CD4-positive, alpha-beta T cell (primary cell): ENCODE measurements at places on chromosomes 1 and 21.

GRCh38 chr1:176691251-176692228 is 228.6 kb downstream of the PAPPA2 start:
- DNase-seq, result no peak

DNA sequence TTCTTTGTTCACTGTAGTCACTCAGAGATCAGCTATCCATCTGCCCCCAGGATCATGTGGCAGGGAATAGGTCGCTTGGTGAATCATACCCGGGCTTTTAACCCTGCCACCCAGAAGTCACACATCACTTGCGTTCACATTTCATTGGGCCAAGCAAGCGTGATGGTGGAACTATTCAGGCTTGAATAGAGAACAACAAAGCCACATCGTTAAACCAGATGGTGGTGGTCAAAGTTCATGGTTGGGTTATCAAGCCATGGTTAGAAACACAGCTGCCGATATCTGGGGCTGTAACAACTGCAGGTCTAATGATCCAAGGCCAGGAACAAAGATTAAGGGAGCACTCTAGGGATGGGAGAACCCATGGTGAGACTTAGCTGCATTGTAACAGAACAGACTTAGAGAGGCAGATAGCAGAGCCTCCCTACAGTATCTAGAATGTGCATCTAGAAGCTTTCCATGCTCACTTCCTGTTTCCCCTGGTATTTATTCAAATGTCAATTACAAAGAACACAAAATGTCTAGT is 40.0 kb upstream of the PTPRC start:
- DNase-seq, result no peak

GRCh38 chr1:206000641-206001339 is 2.4 kb downstream of the RAB7B start:
- no peak for DNase-seq

GRCh38 chr1:219463636-219464035 is 149.3 kb downstream of the ZC3H11B start:
- DNase-seq, result no peak

DNA sequence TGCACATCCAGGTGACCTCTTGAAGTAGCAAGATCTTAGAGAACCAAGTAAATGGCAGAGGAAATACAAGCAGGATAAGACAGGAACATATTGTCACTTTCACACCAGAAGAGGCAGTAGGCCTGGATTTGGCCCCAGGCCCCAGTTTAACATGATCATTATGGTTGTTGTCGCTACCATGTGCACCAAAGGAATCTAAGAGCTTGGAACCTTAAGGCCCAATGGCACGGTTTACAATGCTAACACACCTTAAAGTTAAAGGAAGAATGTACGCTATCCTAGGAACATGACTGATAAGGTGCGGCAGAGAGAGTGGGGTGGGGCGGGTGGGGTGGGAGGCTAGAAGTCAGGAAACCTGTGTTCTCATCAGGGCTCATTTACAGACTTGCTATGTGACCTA is 147.5 kb downstream of the ROR1 start:
- no peak for DNase-seq

- DNase-seq, result no peak
Measured at GRCh38 chr1:220521778-220522177, 6.2 kb upstream of the MARK1 start.

DNA sequence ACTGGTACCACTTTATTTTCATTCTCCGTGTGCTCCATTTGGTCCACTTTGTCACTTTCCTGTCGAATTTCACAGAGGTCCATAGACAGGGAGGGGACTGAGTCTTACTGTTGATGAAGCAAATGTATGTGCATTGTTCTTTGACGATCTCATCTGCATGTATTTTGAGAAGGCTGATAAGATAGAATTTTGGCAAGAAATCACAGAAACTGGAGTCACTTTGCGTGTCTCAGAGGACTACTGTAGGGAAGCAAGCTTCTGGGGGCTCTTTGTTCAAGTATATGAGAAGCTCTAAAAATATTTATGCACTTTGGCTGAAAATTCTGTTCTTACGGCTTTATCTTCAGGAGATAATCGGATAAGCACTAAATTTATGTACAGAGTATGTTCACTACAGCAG is 78.1 kb downstream of the PCBP3 start:
- no peak for DNase-seq

DNA sequence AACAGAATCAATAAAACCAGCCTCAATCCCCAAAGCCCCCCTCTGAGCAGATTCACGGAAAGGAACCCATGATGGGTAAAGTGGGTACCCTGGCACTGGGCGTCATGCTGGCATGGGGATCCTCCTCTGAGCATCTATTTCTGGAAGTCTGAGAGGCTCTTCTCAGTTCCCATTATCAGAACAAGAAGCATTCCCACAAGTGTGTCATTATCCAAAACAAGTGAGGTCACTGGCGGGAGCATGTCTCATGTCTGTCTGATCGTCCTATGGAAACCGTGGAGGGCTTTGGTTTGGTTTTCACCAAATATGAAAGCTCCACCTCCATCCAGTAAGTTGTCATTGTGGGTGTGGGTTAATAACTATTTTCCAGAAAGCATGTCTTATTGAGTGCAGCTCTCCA is 70.7 kb downstream of the PGM1 start:
- no peak for DNase-seq

GRCh38 chr1:28259934-28260802 is 850 bp downstream of the SESN2 start:
- DNase-seq, result no peak

- DNase-seq, result no peak
Measured at GRCh38 chr1:106620521-106620954, 435.9 kb upstream of the PRMT6 start.

- DNase-seq, result no peak
Measured at GRCh38 chr21:32414579-32415358, 2.3 kb downstream of the EVA1C start.

GRCh38 chr1:119549719-119550132 is 42.7 kb downstream of the HSD3B1 start:
- no peak for DNase-seq

DNA sequence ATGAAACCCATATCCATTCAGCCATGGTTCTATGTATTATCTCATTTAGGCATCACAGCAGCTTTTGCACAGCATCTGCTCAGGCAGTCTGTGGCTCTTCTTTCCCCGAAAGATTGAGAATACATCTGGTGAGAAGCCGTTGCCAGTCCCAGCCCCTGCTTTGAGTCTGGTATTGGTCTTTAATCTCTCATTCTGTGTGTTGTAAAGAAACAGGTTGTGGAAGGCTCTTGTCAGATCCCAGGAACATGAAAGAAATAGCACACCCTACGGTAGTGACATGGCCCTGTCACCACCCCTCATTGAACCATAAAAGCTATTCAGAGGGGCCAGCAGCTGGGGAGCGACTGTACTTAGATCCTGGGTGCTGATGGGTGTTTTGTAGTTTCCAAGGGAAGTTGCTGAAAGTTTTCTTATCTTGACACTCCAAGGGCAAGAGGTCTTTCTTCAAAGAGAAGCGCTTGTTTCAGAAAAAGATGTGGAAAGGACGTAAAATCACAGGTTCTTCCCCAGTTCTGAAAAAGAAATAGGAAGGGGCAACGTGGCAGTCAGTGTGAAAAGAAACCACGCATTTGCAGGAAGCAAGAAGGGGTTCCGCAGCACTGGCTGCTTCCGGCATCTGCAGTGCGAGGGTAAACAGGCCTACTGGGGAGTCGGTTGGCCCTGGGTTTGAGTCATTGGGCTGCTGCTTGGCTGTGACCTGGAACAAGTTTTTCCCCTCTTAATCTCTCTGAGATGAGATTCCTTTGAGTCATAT is 145.0 kb downstream of the DHRS3 start:
- peak; percentile 44 for DNase-seq

GRCh38 chr1:3629561-3630160 is 4.8 kb downstream of the TPRG1L start:
- DNase-seq, result no peak

DNA sequence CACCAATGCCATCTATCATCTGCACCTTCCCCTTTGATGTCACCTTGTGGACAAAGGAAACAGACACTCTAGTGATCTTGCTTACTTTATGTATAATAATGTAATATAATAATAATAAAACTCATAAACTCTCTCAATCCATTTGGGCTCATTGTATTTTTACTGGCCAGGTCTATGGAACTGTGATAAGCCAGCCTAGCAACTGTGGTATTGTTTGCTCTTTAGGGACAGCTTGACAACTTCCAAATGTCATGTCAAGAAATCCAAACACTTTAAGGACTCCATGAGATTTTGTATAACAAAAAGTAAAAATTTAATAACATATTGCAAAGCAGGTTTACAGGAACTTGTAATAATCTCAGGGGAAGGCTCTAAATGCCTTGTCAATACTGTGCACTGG is 1163.4 kb upstream of the TMPRSS15 start:
- no peak for DNase-seq

DNA sequence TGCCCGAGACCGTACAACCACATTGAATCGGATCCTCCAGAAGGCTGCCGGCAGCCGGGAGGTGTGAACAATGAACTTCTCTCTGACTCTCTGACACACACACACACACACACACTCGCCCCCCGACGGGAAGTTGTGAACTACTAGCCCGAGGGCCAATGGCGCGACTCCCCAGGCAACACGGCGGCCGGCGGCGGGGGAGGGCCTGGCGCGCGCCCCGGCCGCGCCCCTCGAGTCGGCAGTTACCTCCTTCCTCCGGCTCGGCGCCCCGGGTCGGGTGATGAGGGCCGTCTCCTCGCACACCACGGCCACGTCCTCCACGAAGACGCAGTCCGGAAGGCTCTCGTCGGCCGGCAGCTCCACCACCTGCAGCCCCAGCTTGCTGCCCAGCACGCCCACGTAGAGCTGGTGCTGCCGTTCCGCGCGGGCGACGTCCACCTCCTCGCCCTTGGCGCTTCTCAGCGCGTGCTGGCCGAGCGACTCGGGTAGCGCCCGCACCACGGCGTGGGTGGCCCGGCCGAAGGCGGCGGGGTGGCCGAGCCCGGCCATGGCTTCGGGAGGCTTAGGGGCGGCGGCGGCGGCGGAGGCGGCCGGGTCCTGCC is 361 bp downstream of the DDAH1 start:
- no peak for DNase-seq

- DNase-seq, result no peak
Measured at GRCh38 chr1:96308314-96308713, 413.3 kb upstream of the PTBP2 start.
